OCI-LY7 (cell line): ENCODE measurements at places on chromosomes 12 and 14. TPM values are rescaled to one million over a fixed set of nuclear protein-coding genes. Genes with fewer than 3 reads are reported as not detected.

SYCP3 gene
- total RNA-seq = 0.35 and 0.36 TPM in 2 replicates

HSPB8 gene
- not detected in 2 replicates for total RNA-seq

RNF31 gene
- 57.8 and 58.1 TPM in 2 replicates for total RNA-seq

PARPBP gene
- total RNA-seq = 48.3 and 49.8 TPM in 2 replicates

SMOC1 gene
- total RNA-seq = not detected in 2 replicates

FOXN4 gene
- total RNA-seq = 4.5 and 5.1 TPM in 2 replicates

WIF1 gene
- not detected in 2 replicates for total RNA-seq

PYGL gene
- total RNA-seq = 2.6 and 3.3 TPM in 2 replicates

NRIP2 gene
- not detected in 2 replicates for total RNA-seq

GRCh38 chr14:50608302-50608851 lies 48.4 kb downstream of the ATL1 start:
- no peak for DNase-seq

GRCh38 chr12:26633591-26634210 lies 199.3 kb downstream of the ITPR2 start:
- no peak for DNase-seq

GRCh38 chr14:63486738-63487137 lies 56.4 kb downstream of the PPP2R5E start:
- DNase-seq = no peak

DNA sequence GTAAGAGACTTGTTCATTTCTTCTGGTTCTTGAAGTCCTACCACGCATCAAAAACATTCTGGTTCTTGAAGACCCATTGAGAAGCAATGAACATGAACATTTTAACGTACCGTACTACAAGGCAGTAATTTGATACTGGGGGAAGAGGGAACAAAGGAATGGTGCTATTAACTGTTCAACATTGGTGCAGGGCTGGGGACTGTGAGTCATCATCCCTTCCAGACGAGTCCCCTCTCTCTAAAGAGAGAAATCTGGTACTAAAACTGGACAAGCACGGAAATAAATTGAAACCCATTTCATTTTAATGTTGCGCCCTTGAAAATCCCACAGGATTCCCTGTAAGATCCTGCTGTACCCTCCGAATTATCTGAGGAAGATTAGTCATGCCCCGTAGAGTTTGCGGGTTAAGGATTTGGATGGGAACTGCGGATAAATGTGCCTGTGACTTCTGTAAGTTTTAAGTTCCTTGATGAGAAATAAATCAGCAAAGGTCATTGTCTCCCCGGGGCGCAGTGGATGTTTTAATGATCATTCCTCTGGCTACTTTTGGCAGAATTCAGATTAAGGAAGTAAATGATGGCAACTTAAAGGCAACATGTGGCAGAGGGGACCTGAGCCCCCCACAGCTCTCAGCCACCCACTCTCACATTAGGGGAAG lies 78.6 kb downstream of the KCNK13 start:
- DNase-seq = no peak

DNA sequence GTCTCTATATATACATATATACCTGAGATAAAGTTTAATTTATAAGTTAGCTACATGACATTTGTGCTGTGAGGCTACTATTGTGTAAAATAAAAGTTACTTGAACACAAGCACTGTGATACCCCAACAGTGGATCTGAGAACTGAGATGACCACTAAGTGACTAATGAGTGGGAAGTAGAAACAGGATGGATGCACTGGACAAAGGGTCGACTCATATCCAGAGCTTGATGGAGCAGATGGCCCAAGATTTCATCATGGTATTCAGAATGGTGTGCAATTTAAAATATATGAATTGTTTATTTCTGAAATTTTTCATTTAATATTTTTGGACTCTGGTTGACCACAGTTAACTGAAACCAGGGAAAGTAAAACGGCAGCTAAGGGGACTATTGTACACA lies 908.6 kb upstream of the MDGA2 start:
- DNase-seq = no peak

- no peak for DNase-seq
Measured at GRCh38 chr12:3171195-3171591, 94.0 kb downstream of the TSPAN9 start.

DNA sequence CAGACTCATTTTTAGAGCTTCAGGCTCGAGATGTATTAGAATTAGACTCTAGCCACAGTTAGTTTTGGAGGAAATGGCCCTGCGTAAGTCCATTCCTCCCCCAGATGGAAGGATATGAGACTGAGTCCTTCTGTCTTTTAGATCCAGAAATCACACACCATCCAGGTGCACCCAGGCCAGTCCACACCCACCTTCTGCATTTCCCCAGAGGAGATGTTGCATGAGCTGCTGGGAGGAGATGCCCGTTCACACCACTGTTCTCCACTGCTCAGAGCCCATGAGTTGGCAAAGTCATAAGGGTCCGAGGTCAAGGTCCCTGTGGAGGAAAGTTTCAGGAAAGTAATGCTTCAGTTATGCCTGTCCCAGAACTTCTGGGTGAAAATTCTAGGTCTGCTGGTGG lies 29.2 kb downstream of the VWF start:
- DNase-seq = no peak

- no peak for DNase-seq
Measured at GRCh38 chr12:113263431-113263963, 42.2 kb downstream of the TPCN1 start.

GRCh38 chr12:65443038-65443437 lies 164.6 kb downstream of the MSRB3 start:
- no peak for DNase-seq

GRCh38 chr12:88419794-88420193 lies 160.5 kb downstream of the KITLG start:
- no peak for DNase-seq
